OCI-M1 (cell line): ENCODE measurements at places on chromosomes 1 and 21.

GRCh38 chr1:193406901-193407300 is 220.5 kb upstream of the B3GALT2 start:
- DNase-seq, result peak; percentile 86

GRCh38 chr1:233909195-233909594 is 4.7 kb downstream of the SLC35F3 start:
- DNase-seq, result no peak

DNA sequence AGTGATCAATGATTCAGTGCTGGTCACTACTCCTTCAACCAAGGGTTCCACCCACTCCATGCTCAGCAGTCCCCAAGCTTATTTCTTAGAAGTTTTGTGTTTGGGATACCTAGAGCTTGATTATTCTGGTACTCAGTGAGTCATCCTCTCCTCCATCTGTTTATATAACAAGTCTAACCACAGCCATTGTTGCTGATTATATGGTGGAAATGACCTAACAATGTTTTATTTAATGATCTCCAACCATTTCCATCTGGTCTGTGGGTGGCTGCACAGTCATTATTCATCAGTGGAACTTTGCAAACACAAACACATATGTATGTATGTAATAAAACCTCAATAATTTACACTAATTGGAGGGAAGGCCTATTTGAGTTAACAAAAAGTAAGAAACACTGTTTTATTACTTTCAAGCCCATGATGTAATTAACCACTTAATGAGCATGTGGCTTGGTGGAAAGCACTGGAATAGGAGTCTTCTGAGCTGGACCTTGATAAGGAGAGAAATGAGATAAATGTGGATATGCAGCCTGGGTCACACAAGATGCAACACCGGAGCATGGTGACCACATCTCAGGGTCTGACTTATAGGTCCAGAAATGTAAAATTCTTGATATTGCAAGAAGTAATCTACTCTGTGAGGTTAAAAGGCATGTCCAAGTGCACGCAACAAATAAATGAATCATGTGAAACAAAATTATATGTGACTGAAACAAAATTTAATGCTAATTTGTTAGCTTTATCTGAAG is 99.0 kb upstream of the WLS start:
- peak; percentile 30 for DNase-seq

- DNase-seq, result no peak
Measured at GRCh38 chr1:182833271-182833670, 5.9 kb upstream of the DHX9 start.

DNA sequence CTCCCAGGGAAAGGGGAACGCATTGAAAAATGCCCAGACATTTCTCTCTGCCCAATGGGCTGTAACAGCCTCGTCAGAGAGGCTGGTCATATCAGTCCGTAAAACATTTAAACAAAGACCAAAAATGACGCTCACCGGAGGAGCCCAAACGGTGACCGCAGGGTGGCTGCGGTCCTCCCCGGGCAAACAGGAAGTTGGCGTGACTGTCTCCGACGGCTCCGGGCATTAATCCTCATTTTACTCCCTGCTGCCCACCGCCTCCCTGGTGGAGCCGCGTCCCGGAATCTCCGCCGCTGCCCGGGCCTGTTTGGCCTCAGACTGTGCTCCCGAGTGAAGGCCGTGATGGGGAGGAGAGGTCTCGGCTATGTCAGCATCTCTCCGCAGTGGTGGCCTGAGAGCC is 9.9 kb downstream of the PRDM16 start:
- no peak for DNase-seq

- DNase-seq, result no peak
Measured at GRCh38 chr1:37476460-37477197, 2.2 kb downstream of the ZC3H12A start.

- no peak for DNase-seq
Measured at GRCh38 chr1:244957525-244957924, 93.2 kb upstream of the HNRNPU start.

DNA sequence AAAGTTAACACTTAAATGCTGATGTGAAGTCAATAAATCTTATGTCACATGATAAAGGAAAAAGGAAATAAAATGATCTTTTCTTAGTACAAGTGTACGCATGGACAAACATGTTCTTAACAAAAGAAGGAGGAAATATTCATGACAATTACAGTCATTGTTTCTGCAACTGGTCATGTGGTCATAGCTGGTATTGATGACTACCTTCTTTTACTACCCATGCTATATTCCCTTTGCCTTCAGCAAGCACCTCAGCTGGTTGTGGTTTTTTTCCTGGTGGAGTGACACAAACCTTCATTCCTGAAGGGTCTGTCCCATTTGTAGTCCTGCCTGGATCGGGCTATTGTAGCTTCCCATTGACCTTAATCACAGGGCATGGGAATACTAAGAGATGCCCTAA is 23.4 kb upstream of the TSHB start:
- no peak for DNase-seq

GRCh38 chr1:221691261-221691660 is 50.6 kb downstream of the DUSP10 start:
- DNase-seq, result peak; percentile 43
